Activated naive CD4-positive, alpha-beta T cell treated with anti-CD3 and anti-CD28 coated beads, Interleukin-2, amount 10 ng/mL, durations not matched to agents 7 days and 5 days (primary cell): ENCODE measurements at places on chromosomes 6 and 20.

- DNase-seq = no peak
Observed at GRCh38 chr20:13299401-13299800, 78.3 kb downstream of the ISM1 start.

- no peak for DNase-seq
Observed at GRCh38 chr6:119140196-119141140, 62.0 kb upstream of the FAM184A start.

- no peak for DNase-seq
Observed at GRCh38 chr6:166954118-166954713, 2.1 kb downstream of the RNASET2 start.

DNA sequence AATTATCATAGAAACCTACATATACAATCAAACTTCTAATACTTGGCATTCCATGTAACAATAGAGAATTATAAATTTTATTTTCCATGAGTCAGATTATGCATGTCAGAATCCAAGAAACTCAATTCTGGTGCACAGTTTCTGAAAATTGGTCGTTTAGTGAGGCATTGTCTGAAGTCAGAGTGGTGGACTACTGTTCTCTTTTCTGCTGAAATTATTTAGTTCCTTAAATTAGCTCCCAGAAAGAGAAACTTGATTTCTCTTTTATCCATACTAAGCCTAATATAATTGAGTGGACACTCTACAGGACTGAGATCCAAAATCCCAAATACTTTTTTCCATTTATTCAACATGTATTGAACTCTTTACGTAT lies 265.5 kb downstream of the ALDH8A1 start:
- DNase-seq = no peak

- no peak for DNase-seq
Observed at GRCh38 chr6:138465007-138465645, 34.2 kb downstream of the NHSL1 start.

- DNase-seq = peak; percentile 46
Observed at GRCh38 chr6:33683051-33683571, 28.4 kb downstream of the UQCC2 start.

DNA sequence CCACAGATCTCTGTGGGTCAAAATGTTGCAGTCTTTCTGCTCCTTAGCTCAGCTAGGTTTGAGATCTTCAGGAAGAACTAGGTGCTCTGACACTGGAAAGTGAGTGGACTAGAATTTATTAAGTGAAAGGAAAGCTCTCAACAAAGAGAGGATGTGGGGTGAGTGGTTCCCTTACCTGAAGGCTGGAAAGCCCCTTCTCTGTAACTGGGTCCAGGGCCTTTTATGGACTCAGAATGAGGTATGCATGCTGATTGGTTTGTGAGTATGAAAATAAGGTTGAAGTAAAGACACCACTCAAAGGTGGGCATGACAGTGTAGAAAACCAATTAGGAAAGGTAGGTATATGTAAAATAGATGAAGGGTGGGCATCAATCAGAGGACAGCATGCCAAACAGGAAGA lies 485.5 kb downstream of the CD109 start:
- DNase-seq = no peak

- no peak for DNase-seq
Observed at GRCh38 chr20:62437927-62438326, 10.6 kb upstream of the RBBP8NL start.

- no peak for DNase-seq
Observed at GRCh38 chr6:158018851-158019361, 37.2 kb downstream of the SYNJ2 start.

DNA sequence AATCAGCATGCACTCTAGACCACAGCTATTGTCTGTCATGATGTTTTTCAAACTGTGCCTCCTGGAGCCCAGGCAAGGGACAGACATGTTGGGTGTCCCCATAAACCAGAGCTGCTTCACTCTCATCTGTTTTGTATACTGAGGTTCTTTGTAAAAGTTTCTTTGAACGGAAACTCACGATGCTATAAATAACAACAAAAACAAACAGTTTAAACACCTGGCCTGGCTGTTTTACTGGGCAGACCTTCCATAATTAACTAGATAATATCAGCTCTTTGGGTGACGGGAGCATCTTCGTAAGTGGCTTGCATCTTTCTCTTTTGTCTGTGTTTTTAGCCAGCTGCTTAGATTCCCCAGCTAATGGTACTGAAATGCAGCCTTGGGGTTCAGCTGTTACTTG lies 190.3 kb downstream of the ZDHHC14 start:
- no peak for DNase-seq

DNA sequence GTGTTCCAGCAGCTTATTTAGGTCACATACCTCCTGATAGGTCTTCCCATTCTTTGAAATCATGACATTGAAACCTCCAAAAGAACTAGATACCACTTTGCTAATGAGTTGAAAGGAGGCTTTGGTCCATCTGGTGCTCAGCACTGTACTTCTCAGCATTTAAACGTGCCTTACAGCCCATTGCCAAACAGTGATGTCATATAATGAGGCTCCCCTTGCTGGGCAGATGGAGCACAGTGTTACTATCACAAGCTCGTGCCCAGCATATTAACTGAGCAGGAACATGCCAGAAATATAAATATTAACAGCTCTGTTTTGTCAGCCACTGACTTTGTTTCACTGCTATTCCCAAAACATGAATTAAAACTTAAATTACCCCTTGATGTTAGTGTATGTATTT lies 25.5 kb upstream of the MAPK13 start:
- no peak for DNase-seq

GRCh38 chr6:141097471-141097870 lies 1035.3 kb upstream of the GJE1 start:
- no peak for DNase-seq

DNA sequence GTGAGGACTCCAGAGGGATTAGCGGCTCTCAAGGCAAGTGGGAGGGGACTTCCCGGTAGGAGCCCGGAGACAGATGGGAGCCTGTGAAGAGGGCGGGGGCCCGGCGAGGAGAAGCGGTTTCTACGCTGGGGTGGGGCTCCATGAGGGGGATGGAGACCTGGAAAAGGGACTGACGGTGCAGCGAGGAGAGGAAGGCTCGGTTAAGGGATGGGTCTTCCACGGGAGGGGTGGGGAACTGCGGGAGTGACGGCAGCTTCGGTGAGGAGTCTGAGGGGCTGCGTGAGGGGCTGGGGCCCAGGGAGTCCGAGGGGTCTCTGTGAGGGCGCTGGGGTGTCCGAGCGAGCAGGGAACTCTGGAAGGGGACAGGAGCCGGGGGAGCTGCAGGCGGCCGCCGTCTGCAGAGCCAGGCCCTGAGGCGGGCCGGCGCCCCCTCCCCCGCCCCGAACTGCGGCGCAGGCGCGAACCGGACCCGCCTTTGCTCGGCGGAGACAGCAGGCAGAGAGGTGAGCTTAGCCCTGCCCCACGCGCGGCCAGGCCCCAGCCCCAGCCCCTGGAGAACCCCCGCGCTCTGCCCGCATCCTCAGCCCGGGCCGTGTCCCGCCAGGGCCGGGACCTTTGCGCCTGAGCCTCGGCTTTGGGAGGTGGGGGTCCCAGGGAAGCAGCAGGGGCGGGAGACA lies at the start of gene NRSN2:
Gene NRSN2, plus strand, starts transcription at position 472 of the 677 bp plus-strand sequence. CDS start 2,533 bp downstream, outside the sequence.
- peak; percentile 39 for DNase-seq

DNA sequence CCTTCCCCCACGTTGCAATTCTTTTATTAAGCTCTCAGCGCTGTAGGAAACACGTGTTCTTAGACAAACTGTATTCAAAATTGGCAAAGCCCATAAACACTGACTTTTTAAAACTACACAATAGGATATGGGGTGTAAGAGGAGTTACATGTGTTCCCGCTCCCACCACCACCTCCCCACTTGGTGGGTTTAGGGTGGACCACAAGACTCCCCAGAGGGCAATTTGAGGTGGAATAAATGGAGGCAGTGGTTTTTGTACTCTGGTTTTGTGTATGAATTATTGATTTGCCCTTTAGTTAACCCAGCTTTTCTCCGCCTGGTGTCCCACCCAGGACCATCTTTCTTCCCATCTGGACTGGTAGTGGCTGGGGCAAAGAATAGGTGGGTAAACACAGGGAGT lies 3.7 kb downstream of the UQCC2 start:
- DNase-seq = no peak

DNA sequence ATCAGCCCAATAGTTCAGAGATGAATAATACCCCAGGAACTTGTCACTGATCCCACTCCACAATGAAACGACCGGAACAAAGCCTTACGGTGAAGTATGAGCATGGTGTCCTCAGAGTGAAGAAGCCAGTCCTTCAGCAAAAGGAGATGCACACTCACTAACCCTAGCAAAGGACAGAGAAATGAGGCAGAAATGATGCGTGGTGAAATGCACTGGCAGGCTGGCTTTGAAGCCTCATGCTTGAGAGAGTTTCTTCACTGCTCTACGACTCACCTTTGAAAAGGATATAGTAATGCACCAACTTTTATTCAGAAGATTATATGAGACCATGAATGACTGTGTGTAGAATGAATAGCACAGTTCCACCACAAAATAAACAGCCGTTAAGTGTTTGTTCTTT lies 74.8 kb downstream of the PHACTR1 start:
- DNase-seq = no peak

GRCh38 chr20:25025091-25025861 lies 32.7 kb downstream of the ACSS1 start:
- no peak for DNase-seq

- DNase-seq = peak; percentile 81
Observed at GRCh38 chr20:51400051-51400926, 142.2 kb downstream of the NFATC2 start.

DNA sequence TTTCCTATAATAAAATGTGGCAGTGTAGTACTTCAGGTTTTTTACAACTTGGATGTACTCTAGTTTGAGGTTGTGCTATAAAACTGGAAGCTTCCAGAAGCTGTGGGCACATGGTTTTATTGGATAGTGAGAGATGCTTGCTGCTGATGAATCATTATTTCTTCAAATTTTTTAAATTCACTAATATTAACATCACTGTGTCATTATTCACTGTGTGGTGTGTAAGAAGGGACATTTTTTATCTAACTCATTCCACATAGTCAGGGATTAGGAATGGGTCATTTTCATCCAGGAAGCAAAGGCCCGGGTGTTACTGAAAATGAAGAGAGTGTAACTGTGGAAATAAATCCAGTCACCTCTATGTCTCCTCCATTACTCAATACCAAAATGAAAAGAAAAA lies 421.0 kb downstream of the TENT5A start:
- no peak for DNase-seq

- no peak for DNase-seq
Observed at GRCh38 chr6:55379471-55379870, 52.2 kb downstream of the GFRAL start.

DNA sequence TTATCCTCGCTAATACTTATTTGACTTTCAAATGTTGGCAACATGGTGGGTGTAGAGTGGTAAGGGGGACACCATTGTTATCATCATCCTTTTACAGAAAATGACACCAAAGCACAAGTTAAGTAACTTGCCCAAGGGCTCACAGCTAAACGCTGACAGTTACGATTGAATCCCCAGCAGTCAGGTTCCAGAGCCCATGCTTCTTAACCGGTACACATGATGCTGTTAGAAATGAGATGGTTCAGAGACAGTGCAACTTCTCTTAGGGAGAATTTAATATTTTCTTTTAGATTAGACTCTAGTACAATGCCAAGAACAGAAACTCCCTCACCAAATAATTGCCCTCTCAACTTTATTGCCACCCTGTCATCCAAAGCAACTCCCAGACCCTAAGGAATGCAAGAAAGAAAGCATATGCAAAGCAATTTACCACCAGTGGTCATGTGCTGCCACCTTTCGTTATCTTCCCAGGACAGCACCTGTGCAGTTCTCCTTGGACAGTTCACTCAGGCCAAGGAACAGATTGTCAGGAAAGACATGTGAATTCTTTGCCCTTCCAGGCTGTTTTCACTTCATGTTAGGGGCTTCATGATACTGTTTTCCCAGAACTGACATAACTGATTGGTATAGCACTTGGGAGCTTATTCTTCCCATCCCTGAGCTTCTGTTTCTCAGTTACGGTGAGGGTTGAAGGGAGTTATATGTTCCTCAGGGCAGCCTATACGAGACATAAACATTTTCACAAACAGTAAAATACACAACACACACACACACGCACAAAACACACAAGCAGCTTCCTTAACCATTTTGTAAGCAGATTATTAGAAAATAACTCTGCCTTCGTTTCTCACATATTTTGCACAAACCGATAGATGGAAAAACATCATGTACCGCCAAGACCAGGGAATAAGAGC lies 5.1 kb downstream of the HLA-DMA start:
- peak; percentile 64 for DNase-seq

GRCh38 chr6:134373282-134373922 lies 55.5 kb upstream of the SGK1 start:
- no peak for DNase-seq

DNA sequence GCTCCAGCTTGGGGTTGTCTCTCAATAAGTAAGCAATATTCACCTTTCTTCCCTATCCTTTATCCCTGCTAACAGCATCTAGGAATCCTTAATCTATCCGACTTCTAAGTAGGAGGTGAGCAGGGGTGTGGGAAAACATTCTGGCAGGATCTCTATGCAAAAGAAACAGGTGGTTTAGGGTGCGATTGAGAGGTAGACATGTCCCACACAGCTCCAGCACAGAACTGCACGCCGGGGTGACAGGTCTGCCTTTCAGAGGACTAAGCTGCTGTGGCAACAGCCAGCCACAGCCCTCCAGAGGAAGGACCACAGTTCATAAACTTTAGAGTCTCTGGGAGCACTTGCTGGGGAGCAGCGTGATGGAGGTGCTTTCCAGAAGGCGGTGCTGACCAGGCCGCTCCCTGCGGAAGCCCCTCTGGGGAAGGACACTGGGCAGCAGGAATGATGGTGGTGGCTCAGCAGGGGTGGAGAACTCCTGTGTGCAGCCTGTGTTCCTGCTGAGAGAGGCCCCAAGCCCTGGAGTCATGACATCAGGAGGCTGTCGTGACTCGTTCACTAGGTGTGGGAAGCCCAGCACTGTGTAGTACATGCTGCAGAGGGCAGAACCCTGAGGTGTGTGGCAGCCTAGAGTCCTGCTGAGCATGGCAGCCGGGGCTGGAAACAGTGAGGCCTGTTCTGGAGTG lies 509.6 kb downstream of the PRKN start:
- DNase-seq = no peak

- no peak for DNase-seq
Observed at GRCh38 chr6:13242590-13242989, 85.7 kb downstream of the TBC1D7 start.

GRCh38 chr20:12113468-12114371 lies 196.0 kb downstream of the BTBD3 start:
- DNase-seq = no peak

DNA sequence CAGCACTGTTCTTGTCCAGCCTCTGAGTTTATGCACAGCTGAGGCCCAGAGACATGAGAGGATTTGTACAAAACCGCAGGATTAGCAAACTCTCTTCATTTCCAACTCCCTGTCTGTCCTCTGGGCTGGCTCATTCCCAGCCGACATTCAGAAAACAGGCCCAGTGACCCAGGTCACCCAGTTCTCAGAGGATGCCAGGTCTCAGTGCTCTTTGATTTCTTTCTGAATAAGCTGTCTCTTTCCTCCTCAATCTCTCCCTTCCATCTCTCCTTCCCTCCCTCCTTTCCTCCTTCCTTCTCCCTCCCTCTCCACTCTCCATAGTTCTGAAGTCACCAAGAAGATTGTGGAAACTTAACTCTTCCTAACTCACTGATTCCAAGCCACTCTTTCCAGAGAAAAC lies 372.7 kb upstream of the SULF2 start:
- DNase-seq = no peak

GRCh38 chr6:43627008-43627825 lies 1.8 kb downstream of the GTPBP2 start:
- no peak for DNase-seq

GRCh38 chr6:8545336-8545735 lies 110.0 kb upstream of the SLC35B3 start:
- DNase-seq = no peak

GRCh38 chr6:89997456-89998445 lies 103.5 kb downstream of the GJA10 start:
- no peak for DNase-seq
